ENCODE measurements at places on chromosomes 11 and 22. TPM values are rescaled to one million over a fixed set of nuclear protein-coding genes. Genes with fewer than 3 reads are reported as not detected.

CARD16 gene
- total RNA-seq, result not detected

TMEM80 gene
- total RNA-seq, result 10.2 TPM

VSTM5 gene
- not detected for total RNA-seq

DGCR6 gene
- total RNA-seq, result 0.55 TPM

POU2AF3 gene
- total RNA-seq, result 0.37 TPM

IL17REL gene
- total RNA-seq, result not detected

RAG2 gene
- total RNA-seq, result not detected

MUC6 gene
- not detected for total RNA-seq

TUBA8 gene
- 0.67 TPM for total RNA-seq

ALDH3B1 gene
- 131 TPM for total RNA-seq

MADD gene
- total RNA-seq, result 22.2 TPM

VWCE gene
- 0.78 TPM for total RNA-seq

FOLR2 gene
- total RNA-seq, result not detected

MUC2 gene
- total RNA-seq, result 0.21 TPM

CRKL gene
- 21.4 TPM for total RNA-seq

APOBEC3H gene
- 0.38 TPM for total RNA-seq

METTL15 gene
- 7.6 TPM for total RNA-seq

PTDSS2 gene
- 44.2 TPM for total RNA-seq

IGLL1 gene
- total RNA-seq, result not detected

NNMT gene
- 151 TPM for total RNA-seq

ADM2 gene
- total RNA-seq, result 0.50 TPM

OR5B21 gene
- not detected for total RNA-seq

FAM180B gene
- not detected for total RNA-seq

BIK gene
- 1.0 TPM for total RNA-seq

HOATZ gene
- total RNA-seq, result not detected

CLCF1 gene
- 44.6 TPM for total RNA-seq

TNNT3 gene
- not detected for total RNA-seq

PATE4 gene
- total RNA-seq, result not detected

CD248 gene
- total RNA-seq, result not detected

SORL1 gene
- total RNA-seq, result 1.6 TPM

ESAM gene
- 12.4 TPM for total RNA-seq

LINC01488 gene
- not detected for total RNA-seq

BDNF gene
- 11.4 TPM for total RNA-seq

INCENP gene
- 57.7 TPM for total RNA-seq

SOX10 gene
- total RNA-seq, result not detected

SHANK2 gene
- total RNA-seq, result 10.5 TPM

FOXRED1 gene
- 24.4 TPM for total RNA-seq

ROBO3 gene
- 2.7 TPM for total RNA-seq

CAT gene
- 39.8 TPM for total RNA-seq

DGKZ gene
- 44.9 TPM for total RNA-seq

NTM gene
- not detected for total RNA-seq

CACNA1I gene
- 0.03 TPM for total RNA-seq

TLCD5 gene
- 8.0 TPM for total RNA-seq

BRSK2 gene
- total RNA-seq, result 7.7 TPM

SLC6A5 gene
- not detected for total RNA-seq
